Fibroblast of mammary gland (primary cell): ENCODE measurements at places on chromosomes 3 and 15.

DNA sequence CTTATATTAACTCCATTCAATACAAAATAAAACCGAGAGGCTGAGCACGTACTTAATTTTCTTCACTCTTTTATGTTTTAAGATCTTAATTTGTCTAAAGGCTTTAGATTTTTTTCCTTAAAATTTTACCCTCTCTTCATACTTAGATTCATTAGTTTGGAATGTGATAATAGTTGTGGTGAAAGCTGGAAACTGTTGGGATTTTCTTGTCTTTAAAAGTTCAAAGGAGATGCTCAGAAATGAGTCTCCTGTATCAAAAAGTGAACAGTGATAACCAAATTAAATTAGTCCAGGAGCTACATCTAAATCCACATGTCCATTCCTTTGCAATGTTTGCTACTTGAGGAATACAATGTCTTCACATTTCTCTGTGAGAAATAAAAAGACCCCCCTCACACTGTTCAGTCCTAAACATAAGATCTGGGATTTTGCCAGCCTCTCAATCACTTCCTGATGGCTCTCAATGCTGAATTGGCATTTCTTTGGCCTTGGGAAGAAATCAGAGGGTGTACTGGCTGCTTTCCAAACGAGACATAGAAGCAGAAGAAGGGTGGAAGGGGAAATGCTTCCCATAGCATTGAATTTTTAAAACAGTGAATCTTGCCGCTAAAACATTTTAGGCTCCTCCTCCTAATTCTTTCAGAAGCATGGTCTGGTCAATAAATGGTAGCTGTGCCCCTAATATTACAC, 245.0 kb downstream of the SHOX2 start:
- DNase-seq, result no peak

- peak; percentile 79 for DNase-seq
Measured at GRCh38 chr3:107421170-107421792, 44.0 kb downstream of the CCDC54 start.

DNA sequence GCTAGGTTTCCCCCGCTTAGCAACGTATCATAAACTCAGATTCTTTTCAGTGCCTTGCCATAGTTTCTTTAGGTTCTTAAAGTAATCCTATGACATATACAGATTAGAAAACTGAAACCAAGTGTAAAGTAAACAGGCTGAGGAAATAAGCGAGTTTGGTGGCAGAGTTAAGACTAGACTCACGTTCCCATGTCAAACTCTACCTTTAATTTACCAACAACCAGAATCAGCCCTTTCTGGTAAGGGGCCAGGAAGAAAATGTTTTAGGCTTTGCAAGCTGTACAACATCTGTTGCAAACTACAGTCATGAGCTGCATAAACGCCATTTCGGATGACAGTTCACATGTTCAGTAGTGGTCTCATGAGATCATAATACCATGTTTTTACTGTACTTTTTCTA, 128.0 kb upstream of the PRICKLE2 start:
- DNase-seq, result peak; percentile 54

DNA sequence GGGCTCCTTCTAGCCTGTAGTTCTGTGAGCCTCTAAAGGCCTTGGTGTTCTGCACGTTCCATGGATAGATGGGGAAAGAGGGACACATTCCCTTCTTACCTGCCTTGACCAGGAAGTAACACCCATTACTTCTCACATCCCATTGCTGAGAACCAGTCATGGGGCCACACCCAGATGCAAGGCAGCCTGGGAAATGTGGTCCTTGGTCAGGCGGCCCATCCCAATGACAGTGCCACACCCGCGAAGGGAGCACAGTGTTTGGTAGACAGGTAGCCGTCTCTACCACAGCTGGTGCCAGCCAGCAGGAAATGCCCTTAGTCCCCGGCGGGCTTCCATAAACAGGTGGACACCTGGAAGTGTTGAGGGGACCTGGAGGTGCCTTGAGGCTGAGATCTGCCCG, 23.2 kb upstream of the LCTL start:
- no peak for DNase-seq

GRCh38 chr3:172705170-172705569, 5.7 kb downstream of the NCEH1 start:
- no peak for DNase-seq

DNA sequence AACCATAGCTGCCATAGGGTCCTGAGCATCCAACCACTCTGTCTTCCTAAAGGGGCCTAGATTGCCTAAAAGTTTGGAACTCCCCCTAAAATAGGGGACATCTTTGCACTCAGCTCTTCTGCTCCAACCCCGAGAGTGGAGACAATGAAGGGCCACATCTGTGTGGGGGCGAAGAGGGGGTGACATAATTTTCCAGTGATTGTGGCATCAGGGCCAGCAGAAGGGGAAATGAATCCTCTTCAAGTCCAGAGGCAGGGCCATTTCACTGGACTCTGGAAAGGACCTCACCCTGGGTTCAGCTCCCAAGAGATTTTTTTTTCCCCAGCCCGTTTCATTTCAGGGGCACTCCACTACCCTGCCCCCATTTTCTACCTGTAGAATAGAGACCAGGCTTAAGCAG, 4.6 kb upstream of the ANKRD63 start:
- no peak for DNase-seq

GRCh38 chr15:62726461-62726860, 316.1 kb upstream of the TPM1 start:
- DNase-seq, result no peak

GRCh38 chr3:4284865-4285264, 18.3 kb upstream of the SETMAR start:
- DNase-seq, result no peak

DNA sequence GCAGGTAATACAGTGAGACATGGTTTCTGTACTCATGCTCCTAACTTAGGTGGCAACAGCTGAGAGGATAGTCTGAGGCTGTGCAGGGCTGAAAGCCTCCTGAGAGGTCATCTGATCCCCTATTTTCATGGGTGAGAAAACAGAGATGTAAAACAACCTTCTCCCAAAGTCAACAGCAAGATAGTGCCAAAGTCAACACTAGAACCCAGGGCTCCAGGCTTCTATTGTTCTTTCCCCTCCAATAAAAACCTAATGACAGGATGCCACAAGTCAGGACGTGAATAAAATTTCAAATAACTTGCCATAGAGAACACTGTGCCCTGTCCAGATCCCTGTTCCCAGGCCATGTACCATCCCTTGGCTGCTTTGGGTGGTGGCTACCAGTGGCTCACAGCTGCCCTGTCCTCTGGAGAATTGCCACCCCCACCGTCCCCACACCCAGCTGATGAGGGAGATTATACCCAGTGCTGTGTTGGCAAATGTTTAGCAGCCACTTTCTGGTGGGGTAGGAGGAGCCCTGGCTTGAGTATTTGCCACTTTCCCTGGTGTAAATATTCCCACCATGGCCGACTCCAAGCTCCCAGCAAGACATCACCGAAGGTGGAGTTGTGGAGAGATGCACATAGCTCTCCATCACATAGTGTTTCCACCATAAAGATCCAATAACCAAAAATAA, 54.8 kb downstream of the SRGAP3 start:
- DNase-seq, result no peak

GRCh38 chr15:49062900-49063299, 16.7 kb upstream of the SECISBP2L start:
- no peak for DNase-seq

DNA sequence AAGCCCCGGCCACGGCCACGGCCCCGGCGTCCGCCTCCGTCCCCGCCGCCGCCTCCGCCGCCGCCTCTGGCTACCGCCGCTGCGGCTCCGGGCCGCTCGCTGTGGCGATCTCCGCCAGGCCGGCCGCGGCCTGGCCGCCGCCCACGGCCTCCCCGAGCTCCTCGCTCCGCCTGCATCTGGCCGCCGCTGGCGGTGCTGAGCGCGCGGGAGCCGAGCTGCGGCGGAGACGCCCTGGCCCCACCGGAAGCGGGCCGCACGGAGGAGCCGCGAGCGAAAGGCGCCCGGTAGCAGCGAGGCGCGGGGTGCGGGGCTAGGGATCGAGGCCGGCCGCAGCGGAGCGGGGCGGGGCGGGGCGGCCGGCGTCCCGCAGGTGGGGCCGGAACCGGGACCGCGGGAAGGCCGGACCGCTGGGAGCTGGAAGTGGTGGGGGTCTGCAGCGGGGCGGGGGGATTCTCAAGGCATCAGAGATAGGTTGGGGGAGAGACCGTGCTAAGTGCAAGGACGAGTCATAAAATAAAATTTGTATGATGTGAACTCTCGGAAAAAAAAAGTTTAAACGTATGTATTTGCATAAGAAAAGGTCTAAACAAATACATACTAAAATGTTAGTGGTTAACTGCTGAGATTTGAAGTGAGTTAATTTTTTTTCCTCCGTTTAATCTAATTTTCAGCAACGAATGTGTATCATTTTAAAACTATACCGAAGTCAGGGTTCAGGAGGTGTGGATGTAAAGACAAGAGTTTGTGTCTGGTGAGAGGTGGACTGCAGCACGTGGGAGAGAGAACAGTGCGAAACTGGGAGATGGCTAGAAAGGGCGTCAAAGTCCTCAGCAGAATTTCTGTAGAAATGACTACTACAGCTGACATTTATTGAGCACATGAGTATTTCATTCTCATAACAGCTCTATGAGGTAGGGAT, at the start of gene AVEN:
TSS of gene AVEN (minus strand) at position 334 of the 919 bp plus-strand sequence. CDS start at position 176, 158 bp downstream.
- DNase-seq, result peak; percentile 36

GRCh38 chr3:128222796-128223385, 69.6 kb downstream of the EEFSEC start:
- peak; percentile 8 for DNase-seq

- DNase-seq, result no peak
Measured at GRCh38 chr15:101387574-101387973, 92.5 kb upstream of the SNRPA1 start.

GRCh38 chr15:47218295-47218694, 499.0 kb upstream of the SEMA6D start:
- DNase-seq, result no peak

DNA sequence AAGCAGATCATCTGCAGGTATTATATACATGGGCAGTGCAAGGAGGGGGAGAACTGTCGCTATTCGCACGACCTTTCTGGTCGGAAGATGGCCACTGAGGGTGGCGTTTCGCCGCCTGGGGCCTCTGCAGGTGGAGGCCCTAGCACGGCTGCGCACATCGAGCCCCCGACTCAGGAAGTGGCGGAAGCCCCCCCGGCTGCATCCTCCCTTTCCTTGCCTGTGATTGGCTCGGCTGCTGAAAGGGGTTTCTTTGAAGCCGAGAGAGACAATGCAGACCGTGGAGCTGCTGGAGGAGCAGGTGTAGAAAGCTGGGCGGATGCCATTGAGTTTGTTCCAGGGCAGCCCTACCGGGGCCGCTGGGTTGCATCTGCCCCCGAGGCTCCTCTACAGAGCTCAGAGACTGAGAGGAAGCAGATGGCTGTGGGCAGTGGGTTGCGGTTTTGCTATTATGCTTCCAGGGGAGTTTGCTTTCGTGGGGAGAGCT, 639 bp downstream of the MKRN3 start:
- DNase-seq, result no peak
